MCF 10A (cell line): ENCODE measurements at places on chromosomes 11 and 22. TPM values are rescaled to one million over a fixed set of nuclear protein-coding genes. Genes with fewer than 3 reads are reported as not detected.

DNA sequence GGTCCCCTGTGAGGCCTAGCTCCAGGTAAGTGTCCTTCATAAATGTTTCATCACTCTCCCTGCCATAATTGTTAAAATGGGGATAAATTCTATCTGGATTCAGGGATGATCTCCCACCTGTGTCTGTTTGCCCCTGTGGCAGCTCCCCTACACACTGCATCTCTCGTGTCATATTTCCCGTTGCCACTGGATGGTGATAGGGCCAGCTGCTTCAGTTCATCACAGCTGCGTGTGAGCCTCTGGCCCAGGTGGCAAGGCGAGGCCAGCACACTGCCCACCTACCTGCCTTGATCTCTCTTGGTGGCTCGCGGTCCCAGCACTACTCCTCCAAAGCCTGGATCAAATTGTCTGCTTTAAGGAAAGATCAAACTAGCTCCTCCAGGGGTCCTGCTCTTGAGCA, 187.4 kb downstream of the GRIK4 start:
- DNase-seq: no peak

Gene PACSIN3
- 58.7 and 67.0 TPM in 2 replicates for total RNA-seq

GRCh38 chr11:100622404-100622803, 64.7 kb upstream of the ARHGAP42 start:
- no peak for DNase-seq

Gene DAGLA
- total RNA-seq: 1.0 and 1.5 TPM in 2 replicates

GRCh38 chr11:59822989-59823566, 12.5 kb upstream of the MRPL16 start:
- DNase-seq: peak; percentile 72

Gene TLCD5
- total RNA-seq: 9.6 and 13.0 TPM in 2 replicates

DNA sequence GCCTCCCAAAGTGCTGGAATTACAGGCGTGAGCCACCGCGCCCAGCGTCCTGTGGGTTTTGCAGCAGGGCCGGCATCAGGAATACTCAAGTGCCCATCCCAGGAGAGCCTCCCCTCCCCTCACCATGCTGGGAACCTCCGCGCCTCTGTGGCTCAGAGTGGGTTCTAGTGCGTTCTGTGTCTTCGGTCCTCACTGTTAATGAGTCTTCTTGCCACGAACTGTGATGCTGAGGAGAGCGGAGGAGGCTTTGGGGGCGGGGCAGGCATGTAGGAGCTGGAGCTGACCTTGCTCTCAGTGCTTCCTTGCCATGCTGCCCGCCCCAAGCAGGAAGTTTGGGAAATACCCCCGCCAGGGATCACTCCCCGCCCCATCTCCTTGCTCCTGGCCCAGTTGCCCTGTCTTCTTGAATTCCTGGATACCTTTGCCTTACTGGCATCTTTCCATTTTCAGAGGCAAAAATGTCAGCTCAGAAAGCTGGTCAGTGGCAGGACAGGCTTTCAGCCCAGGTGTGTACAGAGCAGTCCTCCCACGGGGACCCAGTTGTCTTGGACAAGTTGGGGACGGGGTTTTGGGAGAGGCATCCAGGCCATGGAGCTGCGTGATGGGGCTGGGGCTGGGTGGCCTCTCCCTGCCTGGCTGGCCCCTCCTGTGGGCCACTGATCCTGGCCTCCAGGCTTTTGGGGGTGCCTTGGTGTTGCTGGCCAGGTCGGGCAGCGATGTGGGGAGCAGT, 5.1 kb downstream of the GRAMD4 start:
- DNase-seq: no peak

GRCh38 chr11:114136686-114137640, 77.5 kb downstream of the ZBTB16 start:
- DNase-seq: no peak
